ENCODE measurements at places on chromosomes 6 and 20.

DNA sequence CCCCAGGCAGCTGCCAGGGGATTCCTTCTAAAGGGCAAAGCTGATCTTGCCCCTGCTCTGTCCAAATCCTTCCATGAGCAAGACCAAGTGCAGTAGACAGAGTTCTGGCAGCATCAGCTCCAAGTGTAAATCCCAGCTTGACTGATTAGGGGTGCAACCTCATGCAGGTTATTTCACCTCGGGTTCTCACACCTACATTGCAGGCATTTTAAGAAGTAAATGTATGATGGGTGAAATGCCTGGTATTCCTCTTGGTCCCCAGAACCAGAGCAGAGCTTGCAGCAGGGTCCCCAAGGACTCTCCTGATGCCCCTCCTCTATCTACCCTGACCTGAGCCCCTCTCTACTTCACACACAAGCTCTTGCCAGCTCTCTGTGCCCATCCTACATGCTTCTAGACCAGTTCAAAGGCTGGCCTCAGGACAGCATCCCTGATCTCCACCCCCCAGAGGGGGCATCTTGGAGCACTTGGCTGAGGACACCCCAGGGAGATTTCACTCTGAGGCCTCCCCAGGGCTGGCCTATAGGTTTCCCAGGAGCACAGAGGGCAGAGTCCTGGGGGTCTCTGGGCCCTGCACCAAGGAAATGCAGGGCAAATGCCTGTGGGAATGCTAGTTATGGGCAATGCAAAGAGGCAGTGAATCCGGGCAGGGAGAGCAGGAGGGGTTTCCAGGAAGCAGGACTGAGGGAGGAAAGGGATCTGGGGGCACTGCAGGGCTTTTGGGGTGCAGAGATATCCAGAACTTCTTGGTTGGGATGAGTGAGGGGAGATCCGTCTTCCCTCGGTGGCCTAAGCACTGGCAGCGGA is 1.0 kb downstream of the LZTS3 start:
- no peak for DNase-seq

DNA sequence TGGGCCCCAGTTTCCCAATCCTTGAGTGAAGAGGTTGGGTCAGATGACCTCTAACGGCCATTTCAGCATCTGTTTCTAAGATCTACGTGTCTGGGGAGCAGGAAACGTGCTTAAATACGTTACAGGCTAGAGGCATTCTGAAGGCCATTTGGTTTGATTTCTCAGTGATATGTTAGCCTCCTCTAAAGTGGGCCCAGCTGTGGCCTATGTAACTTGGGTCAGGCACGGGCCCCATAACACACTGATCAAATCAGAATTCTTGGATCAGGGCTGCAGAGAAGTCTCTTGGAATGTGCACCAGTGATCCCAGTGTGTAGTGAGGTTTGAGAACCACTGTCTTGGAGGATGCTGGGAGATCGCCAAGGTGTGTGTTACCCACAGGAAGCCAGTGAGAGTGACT is 36.1 kb upstream of the TGM3 start:
- DNase-seq, result no peak

- peak; percentile 27 for DNase-seq
Observed at GRCh38 chr20:59221049-59221706, 57.6 kb downstream of the ZNF831 start.

- DNase-seq, result no peak
Observed at GRCh38 chr6:2204272-2204671, 41.1 kb downstream of the GMDS start.

- peak; percentile 9 for DNase-seq
Observed at GRCh38 chr6:91081452-91082067, 494.7 kb upstream of the MAP3K7 start.

GRCh38 chr6:109515781-109516409 is 32.9 kb upstream of the ZBTB24 start:
- DNase-seq, result peak; percentile 55

DNA sequence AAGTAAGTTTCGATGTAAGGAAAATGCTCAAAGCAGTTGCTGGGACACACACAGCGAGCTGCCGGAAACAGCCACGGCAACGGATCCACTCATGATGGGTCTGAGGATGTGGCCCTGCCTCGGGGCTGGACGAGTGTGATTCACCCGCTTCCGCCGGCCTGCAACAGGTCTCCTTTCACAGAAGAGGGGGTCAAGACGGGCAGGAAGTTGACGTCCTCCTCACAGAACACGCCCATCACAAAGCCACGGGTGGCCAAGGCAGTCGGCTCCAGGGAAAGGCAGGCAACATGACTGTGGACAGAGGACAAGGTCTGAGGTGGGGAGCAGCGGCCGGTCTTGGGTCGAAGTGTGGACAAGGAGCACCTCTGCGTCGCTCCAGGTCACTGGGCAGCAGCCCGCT is 29.9 kb upstream of the SMOC2 start:
- peak; percentile 40 for DNase-seq

DNA sequence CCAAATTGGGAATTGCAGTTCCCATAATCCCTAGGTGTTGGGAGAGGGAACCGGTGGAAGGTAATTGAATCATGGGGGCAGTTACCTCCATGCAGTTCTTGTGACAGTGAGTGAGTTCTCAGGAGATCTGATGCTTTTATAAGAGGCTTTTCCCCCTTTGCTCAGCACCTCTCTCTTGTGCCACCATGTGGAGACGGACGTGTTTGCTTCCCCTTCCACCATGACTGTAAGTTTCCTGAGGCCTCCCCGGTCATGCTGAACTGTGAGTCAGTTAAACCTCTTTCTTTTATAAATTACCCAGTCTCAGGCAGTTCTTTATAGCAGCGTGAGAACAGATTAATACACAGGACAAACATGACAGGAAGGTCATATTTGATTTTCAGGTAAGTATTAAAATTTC is 25.3 kb upstream of the HECA start:
- peak; percentile 42 for DNase-seq

DNA sequence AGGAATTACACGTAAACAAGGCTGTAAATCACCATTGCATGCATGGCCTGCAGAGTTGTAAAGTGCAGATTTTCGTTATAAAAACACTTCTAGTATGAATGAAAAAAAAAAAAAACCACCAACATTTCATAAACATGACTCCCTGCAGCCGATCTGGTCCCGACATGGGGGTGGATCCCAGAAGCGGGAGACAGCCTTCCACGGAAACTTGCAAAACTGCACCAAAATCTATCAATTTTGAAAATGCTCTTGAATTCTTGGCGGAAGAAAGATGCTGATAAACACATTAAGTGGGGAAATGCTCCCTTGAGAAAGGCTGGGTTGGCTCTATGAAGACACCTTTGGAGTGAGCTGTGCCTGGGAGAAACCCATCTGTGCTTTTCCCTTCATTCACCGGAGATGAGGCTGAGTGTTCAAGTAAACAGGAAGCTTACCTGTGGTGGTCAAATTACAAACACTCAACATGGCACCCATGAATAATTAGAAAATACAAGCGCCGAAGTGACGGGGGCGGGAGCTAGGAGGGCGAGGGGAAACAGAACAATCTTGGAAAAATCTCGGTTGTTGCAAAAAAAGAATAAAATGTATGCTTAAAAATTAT is 845 bp upstream of the ANKRD60 start:
- DNase-seq, result no peak

GRCh38 chr20:18443886-18444285 is 22.9 kb downstream of the DZANK1 start:
- DNase-seq, result peak; percentile 37

DNA sequence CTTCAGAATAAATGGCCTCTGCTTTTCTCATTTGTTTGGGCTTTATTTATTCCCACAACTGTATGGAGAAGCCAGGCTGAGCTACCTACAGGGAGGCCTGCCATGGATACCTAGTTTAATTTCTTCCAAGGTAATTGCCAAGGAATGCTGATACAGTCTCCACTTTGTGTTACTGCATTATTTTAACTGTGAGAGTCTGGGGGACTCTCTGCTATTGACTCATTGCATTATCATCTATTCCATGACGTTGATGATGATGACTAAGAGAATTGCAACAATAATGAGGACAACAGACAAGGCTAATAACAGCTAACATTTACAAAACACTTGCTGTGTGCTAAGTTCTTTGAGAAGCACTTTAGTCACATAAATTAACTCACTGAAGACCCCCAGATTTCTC is 88.3 kb upstream of the COL21A1 start:
- DNase-seq, result peak; percentile 99

- DNase-seq, result peak; percentile 11
Observed at GRCh38 chr6:109612268-109612667, 78.7 kb downstream of the AK9 start.

- DNase-seq, result peak; percentile 49
Observed at GRCh38 chr20:53622247-53623133, 28.9 kb upstream of the ZNF217 start.

GRCh38 chr20:37154684-37155298 is 24.3 kb upstream of the RPN2 start:
- DNase-seq, result no peak

DNA sequence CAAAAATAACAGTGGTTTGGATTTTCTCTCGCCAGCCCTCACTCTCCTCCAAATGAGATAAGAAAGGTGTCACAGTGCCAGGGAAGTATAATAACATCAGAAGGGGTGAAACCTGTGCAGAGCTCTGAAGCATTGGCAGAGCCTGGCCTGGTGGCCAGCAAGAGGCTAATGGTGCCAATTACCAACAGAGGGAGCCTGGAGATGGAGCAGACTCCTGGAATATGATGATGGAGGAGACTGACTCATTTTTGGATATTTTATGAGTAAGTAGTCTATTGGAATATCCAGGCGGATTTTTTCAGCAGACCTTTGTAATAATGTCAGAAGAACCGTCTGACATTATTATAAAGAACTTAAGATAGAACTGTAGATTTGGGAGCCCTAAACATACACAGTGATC is 442.6 kb upstream of the MARCKS start:
- DNase-seq, result peak; percentile 93

GRCh38 chr6:111230351-111231089 is 143.2 kb downstream of the SLC16A10 start:
- peak; percentile 73 for DNase-seq
